ENCODE measurements at places on chromosomes 11 and 22.

GRCh38 chr11:8735094-8735493 lies 52.5 kb downstream of the RPL27A start:
- DNase-seq, result no peak

- no peak for DNase-seq
Measured at GRCh38 chr22:27238935-27239510, 562.5 kb downstream of the MN1 start.

- DNase-seq, result no peak
Measured at GRCh38 chr22:39239561-39240423, 5.0 kb downstream of the PDGFB start.

- peak; percentile 64 for DNase-seq
Measured at GRCh38 chr22:44085743-44086270, 61.7 kb downstream of the PARVB start.

GRCh38 chr22:17612057-17612456 lies 16.5 kb downstream of the ATP6V1E1 start:
- no peak for DNase-seq

DNA sequence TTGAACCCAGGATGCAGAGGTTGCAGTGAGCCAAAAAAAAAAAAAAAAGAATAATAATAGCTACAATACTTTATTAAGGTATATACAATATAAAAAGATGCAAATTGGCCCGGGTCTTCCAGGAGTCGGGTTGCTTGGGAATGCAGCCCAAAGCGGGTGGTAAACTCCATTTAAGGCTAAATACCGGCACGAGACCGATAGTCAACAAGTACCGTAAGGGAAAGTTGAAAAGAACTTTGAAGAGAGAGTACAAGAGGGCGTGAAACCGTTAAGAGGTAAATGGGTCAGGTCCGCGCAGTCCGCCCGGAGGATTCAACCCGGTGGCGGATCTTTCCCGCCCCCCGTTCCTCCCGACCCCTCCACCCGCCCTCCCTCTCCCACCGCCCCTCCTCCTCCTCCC lies 143.3 kb downstream of the DLG2 start:
- no peak for DNase-seq

GRCh38 chr11:114197799-114198500 lies 98.2 kb upstream of the NNMT start:
- DNase-seq, result no peak

GRCh38 chr11:75946531-75947530 lies 131.8 kb downstream of the UVRAG start:
- DNase-seq, result no peak

DNA sequence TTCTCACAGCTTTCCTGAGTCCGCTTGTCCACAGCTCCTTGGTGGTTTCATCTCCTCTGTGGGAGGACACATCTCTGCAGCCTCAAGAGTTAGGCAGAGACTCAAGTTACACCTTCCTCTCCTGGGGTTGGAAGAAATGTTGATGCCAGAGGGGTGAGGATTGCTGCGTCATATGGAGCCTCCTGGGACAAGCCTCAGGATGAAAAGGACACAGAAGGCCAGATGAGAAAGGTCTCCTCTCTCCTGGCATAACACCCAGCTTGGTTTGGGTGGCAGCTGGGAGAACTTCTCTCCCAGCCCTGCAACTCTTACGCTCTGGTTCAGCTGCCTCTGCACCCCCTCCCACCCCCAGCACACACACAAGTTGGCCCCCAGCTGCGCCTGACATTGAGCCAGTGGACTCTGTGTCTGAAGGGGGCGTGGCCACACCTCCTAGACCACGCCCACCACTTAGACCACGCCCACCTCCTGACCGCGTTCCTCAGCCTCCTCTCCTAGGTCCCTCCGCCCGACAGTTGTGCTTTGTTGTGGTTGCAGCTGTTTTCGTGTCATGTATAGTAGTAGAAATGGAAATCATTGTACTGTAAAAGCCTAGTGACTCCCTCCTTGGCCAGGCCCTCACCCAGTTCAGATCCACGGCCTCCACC lies 11.7 kb downstream of the RASD2 start:
- peak; percentile 79 for DNase-seq

DNA sequence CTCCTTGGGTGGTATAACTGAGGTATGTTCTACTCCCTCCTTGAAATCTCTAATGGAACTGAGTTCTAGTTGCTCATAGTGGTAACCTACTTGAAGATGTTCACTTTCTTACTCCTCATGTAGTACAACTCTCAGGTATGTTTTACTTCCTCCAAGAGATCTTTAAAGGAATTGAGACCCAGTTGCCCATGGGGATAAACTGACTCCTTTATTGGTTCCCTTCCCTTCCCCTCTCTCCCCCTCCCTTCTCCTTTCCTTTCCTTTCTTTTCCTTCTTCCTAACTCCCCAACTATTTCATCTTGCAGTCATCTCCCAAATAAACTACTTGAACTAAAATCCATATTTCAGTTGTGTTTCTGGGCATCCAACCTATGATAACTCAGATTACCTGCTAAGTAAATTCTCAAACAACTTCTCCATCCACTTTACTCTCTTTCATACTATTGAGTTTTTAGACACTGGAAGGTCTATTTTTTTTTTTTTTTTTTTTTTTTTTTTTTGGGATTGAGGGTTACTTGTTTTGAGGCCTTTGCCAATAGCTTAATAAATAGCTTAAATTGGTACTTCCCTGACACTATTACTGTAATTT lies 7.9 kb upstream of the TRIM68 start:
- DNase-seq, result no peak

GRCh38 chr11:85180528-85180927 lies 446.6 kb downstream of the DLG2 start:
- DNase-seq, result no peak

- DNase-seq, result no peak
Measured at GRCh38 chr22:24481641-24482040, 13.5 kb upstream of the UPB1 start.

- DNase-seq, result no peak
Measured at GRCh38 chr11:111631666-111632039, 29.4 kb downstream of the SIK2 start.

GRCh38 chr11:10622108-10622507 lies 53.6 kb upstream of the LYVE1 start:
- DNase-seq, result no peak

- no peak for DNase-seq
Measured at GRCh38 chr11:129813231-129813791, 2.3 kb upstream of the TMEM45B start.

DNA sequence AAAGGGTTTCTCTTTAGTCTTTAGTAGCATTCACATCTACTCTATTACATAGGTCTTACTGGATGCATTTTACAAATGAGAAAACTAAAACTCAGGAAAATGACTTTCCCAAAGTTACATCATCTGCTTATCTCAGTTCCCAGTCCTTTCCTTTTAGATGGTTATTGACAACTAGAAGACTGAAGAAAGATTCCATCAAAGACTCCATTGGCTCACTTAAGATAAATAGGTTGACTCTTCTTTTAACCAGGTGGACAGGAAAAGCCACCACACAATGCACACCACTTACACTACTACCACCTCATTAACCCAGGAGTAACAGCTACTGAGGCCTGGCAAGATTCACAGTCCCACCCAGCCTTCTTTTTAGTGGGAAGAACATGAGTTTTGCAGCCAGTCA lies 123.6 kb downstream of the TRIM44 start:
- no peak for DNase-seq

GRCh38 chr11:93526641-93527583 lies 16.3 kb downstream of the SMCO4 start:
- DNase-seq, result no peak
